PC-9 (cell line): ENCODE measurements at places on chromosomes 1 and 21.

- no peak overlapping the region for H3K27ac ChIP-seq
- no peaks in the 10 kb centered on the region for H3K4me1 ChIP-seq
- no peaks in the 10 kb centered on the region for H3K36me3 ChIP-seq
- no peak for DNase-seq
These were observed 26.9 kb upstream of the ESRRG start for GRCh38 chr1:216750031-216750627.

GRCh38 chr1:202505356-202505755 is 156.9 kb downstream of the PPP1R12B start:
- H3K4me3 ChIP-seq, result no peak overlapping the region
- no peak overlapping the region for H3K27ac ChIP-seq
- H3K4me1 ChIP-seq, result no peaks in the 10 kb centered on the region
- no peak for DNase-seq

- no peak overlapping the region for H3K4me3 ChIP-seq
- no peaks in the 10 kb centered on the region for H3K36me3 ChIP-seq
- no peak overlapping the region for H3K27ac ChIP-seq
- no peaks in the 10 kb centered on the region for H3K27me3 ChIP-seq
- peaks cover under 1% of the 10 kb centered on the region; the same call in 1 of the 2 replicates for H3K4me1 ChIP-seq
- no peak for DNase-seq
These were observed 102.8 kb upstream of the SERTAD4 start for GRCh38 chr1:210129759-210130158.

- no peak overlapping the region for H3K4me3 ChIP-seq
- H3K4me1 ChIP-seq, result no peaks in the 10 kb centered on the region
- no peak overlapping the region for H3K27ac ChIP-seq
- H3K36me3 ChIP-seq, result no peaks in the 10 kb centered on the region
- DNase-seq, result no peak
- H3K27me3 ChIP-seq, result no peaks in the 10 kb centered on the region
These were observed 28.2 kb upstream of the KLHDC7A start for GRCh38 chr1:18452550-18452949.

DNA sequence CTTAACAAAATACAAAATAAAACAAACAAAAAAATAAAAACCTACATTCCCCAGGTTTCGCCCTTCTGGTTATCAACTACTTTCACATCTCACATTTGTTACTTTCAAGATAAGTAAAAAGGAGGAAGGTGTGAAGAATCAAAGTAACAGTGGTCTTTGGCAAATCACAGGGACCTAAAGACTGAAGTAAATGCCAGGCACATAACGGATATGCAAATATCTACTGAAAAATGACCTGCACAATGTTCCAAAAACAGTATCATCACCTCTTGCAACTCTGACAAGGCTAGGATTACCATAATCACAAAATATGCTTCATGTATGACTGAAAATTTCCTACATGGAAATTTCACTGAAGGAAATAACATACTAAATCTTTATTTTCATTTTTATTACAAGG is 29.3 kb downstream of the COP1 start:
- H3K27ac ChIP-seq, result 0 out of 2 replicates have a peak overlapping the region, but pooled peaks have one; percentile 24
- no peak overlapping the region for H3K4me3 ChIP-seq
- DNase-seq, result no peak
- H3K36me3 ChIP-seq, result 0 out of 2 replicates have a peak, but pooled peaks cover 14% of the 10 kb centered on the region
- H3K27me3 ChIP-seq, result no peaks in the 10 kb centered on the region

DNA sequence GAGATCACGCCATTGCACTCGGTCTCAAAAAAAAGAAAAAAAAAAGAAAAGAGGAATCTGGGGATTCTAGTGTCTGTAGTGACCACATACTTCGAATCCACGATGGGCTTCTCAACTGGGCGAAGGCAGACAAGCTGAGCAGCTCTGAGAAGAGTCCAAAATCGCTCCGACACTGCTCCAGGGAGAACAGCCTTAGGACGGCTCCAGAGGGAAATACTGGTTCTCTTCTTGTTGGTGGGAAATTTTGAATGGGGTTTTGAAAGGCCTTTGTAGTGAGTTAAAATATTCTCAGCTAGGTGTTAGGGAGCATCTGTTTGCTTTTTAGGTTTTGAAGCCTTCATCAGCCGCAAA is 18.3 kb upstream of the HJV start:
- H3K4me1 ChIP-seq, result no peaks in the 10 kb centered on the region
- peak overlapping the region; percentile 74; the same call in 1 of the 2 replicates for H3K4me3 ChIP-seq
- no peaks in the 10 kb centered on the region for H3K36me3 ChIP-seq
- no peak overlapping the region for H3K27ac ChIP-seq

DNA sequence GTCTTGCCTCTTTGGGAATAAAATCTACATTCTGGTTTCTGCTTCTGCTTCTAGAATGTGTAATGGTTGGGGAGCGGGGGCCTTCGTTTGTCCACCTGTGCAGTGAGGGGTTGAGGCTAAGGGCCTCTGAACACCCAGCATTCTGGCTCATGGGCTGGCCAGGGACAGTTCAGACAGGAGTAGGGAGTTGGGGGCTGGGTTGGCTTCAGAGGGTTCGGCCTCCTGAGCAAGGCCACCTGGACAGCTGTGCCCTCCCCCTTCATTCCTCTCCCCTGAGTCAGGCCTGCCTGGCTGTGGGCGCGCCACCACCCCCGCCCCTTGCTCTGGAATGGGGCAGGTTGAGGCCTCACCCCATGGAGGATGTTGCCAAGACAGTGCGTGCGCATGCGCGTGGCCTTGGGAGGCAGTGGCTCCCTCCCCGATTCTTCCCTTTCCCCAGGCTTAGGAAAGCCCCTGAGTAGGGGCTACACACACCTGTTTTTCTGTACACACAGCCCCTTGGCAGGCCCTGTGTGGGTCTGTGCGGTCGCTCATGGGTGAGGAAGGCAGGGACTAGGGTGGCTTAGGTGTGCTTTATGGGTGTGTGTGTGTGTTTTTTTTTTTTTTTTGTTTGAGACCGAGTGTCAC is 57.0 kb downstream of the YARS1 start:
- H3K36me3 ChIP-seq, result no peaks in the 10 kb centered on the region; the same call in 1 of the 2 replicates
- no peaks in the 10 kb centered on the region for H3K27me3 ChIP-seq
- DNase-seq, result peak; percentile 96
- peak overlapping the region; percentile 60 for H3K4me3 ChIP-seq

- no peak overlapping the region for H3K4me3 ChIP-seq
- no peak for DNase-seq
- H3K4me1 ChIP-seq, result no peaks in the 10 kb centered on the region
- no peak overlapping the region for H3K27ac ChIP-seq
- H3K36me3 ChIP-seq, result no peaks in the 10 kb centered on the region
- no peaks in the 10 kb centered on the region for H3K27me3 ChIP-seq
These were observed 111.9 kb upstream of the C21orf91 start for GRCh38 chr21:17931080-17931479.

GRCh38 chr21:44738621-44739020 is 27.2 kb upstream of the TSPEAR start:
- no peaks in the 10 kb centered on the region for H3K36me3 ChIP-seq
- peaks cover 13% of the 10 kb centered on the region for H3K27me3 ChIP-seq
- H3K4me1 ChIP-seq, result peaks cover 10% of the 10 kb centered on the region; the same call in 1 of the 2 replicates
- no peak for DNase-seq
- H3K4me3 ChIP-seq, result no peak overlapping the region
- H3K27ac ChIP-seq, result no peak overlapping the region

DNA sequence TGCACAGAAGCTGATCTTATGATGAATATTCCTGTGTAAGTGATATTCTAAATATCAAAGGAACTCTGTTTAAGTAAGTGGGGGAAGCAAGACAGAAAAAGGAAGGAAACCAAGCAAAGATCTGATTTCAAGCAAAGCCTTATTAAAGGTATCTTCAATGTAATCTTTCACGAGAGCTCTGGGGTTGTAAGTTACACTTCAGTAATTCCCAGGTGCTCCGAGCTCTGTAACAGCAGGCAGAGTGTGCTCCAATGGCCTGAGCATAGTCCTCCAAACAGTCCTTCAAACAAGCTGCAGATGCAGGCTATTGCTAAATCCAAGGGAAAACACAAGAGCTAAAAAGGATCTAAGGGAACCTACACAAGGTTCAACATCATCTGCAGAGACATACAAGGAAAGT is 949.7 kb upstream of the TMPRSS15 start:
- H3K27ac ChIP-seq, result no peak overlapping the region
- H3K36me3 ChIP-seq, result no peaks in the 10 kb centered on the region
- H3K4me1 ChIP-seq, result no peaks in the 10 kb centered on the region
- no peak overlapping the region for H3K4me3 ChIP-seq

- no peaks in the 10 kb centered on the region for H3K36me3 ChIP-seq
- no peaks in the 10 kb centered on the region for H3K27me3 ChIP-seq
- no peak overlapping the region for H3K4me3 ChIP-seq
- peak; percentile 39 for DNase-seq
- H3K4me1 ChIP-seq, result no peaks in the 10 kb centered on the region
These were observed 137.4 kb upstream of the USP25 start for GRCh38 chr21:15592271-15592860.

DNA sequence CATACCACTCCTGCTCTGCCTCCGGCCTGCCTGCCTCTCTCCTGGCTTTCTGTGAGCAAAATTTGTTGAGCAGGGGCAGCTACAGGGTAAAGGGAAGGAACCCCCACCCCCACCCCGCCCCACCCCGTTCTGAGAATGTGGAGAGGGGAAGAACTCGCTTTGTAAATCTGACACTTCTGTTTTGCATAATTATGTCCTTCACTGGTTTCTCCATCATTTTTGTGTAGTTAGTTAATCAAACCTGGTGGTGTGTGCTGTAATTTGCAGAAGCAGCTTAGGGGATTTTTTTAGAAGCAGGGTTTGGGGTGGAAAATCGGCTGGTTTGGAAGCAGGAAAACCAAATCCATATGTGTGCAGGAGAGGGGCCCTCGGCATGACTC is 58.1 kb upstream of the TMEM51 start:
- peaks cover 7% of the 10 kb centered on the region for H3K4me1 ChIP-seq
- no peaks in the 10 kb centered on the region for H3K27me3 ChIP-seq
- no peaks in the 10 kb centered on the region for H3K36me3 ChIP-seq
- no peak overlapping the region for H3K27ac ChIP-seq
- DNase-seq, result no peak
- no peak overlapping the region for H3K4me3 ChIP-seq

GRCh38 chr1:184315254-184315653 is 71.6 kb upstream of the C1orf21 start:
- H3K27me3 ChIP-seq, result no peaks in the 10 kb centered on the region
- no peak overlapping the region for H3K27ac ChIP-seq
- no peak overlapping the region for H3K4me3 ChIP-seq
- no peaks in the 10 kb centered on the region for H3K4me1 ChIP-seq
- DNase-seq, result no peak

DNA sequence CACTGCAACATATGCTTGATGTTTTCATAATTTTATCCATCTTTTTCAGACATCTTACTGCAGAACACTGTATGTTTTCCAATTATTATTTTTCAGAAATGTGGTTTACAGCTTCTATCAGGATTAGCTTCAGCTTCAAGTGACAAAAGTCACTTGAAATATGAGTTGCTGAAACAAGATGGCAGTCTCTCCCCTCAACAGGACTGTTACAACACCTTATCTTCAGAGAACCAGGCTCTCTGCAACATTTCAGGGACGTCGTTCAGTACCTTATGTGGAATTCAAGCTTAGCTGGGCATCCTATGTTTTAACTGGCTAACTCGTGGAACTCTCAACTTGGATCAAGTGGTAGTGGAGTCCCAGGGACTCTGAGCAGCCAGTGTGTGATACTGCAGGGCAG is 2.0 kb upstream of the UBE2G2 start:
- DNase-seq, result no peak
- H3K27ac ChIP-seq, result no peak overlapping the region

- DNase-seq, result no peak
- peak overlapping the region; percentile 8; the same call in 1 of the 2 replicates for H3K27ac ChIP-seq
- H3K4me3 ChIP-seq, result no peak overlapping the region
- H3K27me3 ChIP-seq, result no peaks in the 10 kb centered on the region
- H3K36me3 ChIP-seq, result 0 out of 2 replicates have a peak, but pooled peaks cover 10% of the 10 kb centered on the region
These were observed 91.8 kb downstream of the ZZZ3 start for GRCh38 chr1:77590651-77591050.

- peaks cover 7% of the 10 kb centered on the region; the same call in 1 of the 2 replicates for H3K4me1 ChIP-seq
- H3K27me3 ChIP-seq, result no peaks in the 10 kb centered on the region
- H3K27ac ChIP-seq, result 0 out of 2 replicates have a peak overlapping the region, but pooled peaks have one; percentile 4
These were observed 170.6 kb downstream of the PIGK start for GRCh38 chr1:77048615-77049005.

DNA sequence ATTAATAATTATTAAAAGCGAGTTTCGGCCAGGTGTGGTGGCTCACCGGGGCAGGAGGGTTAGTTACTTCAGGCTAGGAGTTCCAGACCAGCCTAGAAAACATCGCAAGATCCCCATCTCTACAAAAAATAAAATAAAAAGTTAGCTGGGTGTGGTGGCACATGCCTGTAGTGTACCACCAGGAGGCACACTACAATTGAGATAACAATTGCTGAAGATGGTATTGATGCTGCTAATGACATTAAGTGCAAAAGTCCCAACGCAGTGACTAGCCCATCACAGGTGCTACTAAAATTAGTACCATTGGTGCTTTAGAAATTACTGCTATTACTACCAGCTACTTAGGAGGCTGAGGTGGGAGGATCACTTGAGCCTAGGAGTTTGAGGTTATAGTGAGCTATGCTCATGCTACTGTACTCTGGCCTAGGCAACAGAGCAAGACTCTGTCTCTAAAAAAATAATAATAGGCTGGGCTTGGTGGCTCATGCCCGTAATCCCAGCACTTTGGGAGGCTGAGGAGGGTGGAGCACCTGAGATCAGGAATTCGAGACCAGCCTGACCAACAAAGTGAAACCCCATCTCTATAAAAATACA is 156.6 kb downstream of the GREM2 start:
- no peaks in the 10 kb centered on the region for H3K4me1 ChIP-seq
- no peak overlapping the region for H3K27ac ChIP-seq
- no peak for DNase-seq
- H3K4me3 ChIP-seq, result no peak overlapping the region

- no peak overlapping the region for H3K4me3 ChIP-seq
- no peaks in the 10 kb centered on the region for H3K27me3 ChIP-seq
- peaks cover 33% of the 10 kb centered on the region for H3K4me1 ChIP-seq
- H3K36me3 ChIP-seq, result no peaks in the 10 kb centered on the region
- H3K27ac ChIP-seq, result no peak overlapping the region
These were observed 34.0 kb upstream of the GADD45A start for GRCh38 chr1:67651031-67651430.

- H3K27me3 ChIP-seq, result no peaks in the 10 kb centered on the region
- DNase-seq, result no peak
- H3K36me3 ChIP-seq, result no peaks in the 10 kb centered on the region
- no peaks in the 10 kb centered on the region for H3K4me1 ChIP-seq
These were observed 742.2 kb upstream of the TMPRSS15 start for GRCh38 chr21:19145682-19146293.

DNA sequence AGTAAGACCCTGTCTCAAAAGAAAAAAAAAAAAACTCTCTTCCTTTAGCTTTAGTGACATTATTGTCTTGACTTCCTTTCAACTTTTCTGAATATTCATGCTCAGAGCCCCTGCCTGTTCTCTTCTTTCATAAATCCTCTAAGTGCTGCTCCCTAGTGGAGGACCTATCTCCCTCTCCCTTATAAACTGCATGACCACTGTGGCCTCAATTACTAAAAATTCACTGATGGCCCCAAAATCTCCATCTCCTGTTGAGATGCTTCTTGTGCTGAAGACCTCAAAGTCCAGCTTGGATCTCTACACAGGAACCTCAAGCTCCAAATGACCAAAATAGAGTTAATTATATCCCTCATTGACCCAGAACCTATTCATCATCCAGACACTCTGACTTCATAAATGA is 7.8 kb downstream of the ITLN1 start:
- H3K27ac ChIP-seq, result no peak overlapping the region
- no peak for DNase-seq
- H3K36me3 ChIP-seq, result no peaks in the 10 kb centered on the region
- H3K27me3 ChIP-seq, result peaks cover 19% of the 10 kb centered on the region
- no peak overlapping the region for H3K4me3 ChIP-seq
